ENCODE measurements at places on chromosomes 7 and 10. TPM values are rescaled to one million over a fixed set of nuclear protein-coding genes. Genes with fewer than 3 reads are reported as not detected.

BHLHA15 gene
- total RNA-seq = 10.0 TPM

DNA sequence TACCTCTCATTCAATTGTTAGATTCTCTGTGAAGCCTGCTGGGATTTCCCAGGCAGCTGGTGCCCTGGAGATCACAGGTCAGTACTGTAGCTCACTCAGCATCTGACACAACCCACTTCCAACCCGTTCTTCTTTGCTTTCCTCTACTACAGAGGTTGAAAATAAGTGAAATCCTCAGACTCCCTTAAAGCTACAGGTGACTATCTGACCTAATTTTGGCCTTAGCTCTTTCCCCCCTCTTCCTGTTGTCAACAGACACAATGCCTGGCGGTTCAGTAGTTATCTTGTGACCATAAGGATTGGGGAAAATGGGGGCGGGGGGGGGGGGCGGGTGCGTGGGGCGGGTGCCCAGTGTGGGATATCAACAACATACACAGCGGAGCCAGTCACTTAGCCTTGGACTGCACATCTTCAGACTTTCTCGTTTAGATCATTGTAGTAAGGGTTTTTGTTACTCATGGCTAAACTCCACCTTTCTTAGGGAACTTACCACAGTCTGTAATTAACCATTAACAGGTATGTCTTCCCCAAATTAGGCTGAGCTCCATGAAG lies 37.8 kb downstream of the MTPN start:
- no peak for DNase-seq

DNA sequence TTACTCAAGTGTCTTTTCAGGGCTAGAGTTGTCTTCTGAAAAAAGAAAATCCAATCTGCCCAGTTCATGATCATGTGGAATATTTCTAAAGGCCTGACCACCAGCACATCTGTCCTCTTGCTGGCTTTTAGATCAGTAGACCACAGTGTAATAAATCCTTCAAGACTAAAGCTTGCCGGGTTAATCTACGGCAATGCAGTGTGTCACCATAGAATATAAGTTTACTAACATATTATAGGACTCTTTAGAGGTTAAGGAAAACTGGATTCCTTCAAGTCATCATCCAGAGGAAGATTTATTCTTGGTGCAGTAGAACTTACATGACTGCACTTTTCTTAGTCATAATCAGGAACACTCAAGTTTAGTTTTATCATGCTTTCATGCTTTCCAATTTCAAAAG lies 349.5 kb downstream of the SEMA3D start:
- DNase-seq = no peak

DNA sequence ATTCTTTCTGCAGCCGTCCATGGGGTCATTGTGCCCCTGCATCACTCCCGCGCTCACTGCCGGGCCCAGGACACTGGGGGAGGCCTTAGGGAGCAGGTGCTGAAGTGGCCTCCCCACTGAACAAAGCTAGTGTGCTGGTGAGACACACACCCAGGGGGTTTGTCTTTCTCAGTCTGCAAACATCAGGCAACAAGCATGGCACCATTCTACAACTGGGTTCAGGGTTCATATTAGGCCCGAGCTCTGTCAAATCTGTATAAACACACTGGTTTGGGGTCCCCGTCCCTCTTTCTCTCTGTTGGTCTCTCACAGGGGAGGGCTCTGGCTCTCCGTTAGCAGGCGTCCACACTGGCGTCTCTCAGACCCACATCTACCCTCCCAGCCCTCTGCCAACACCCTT lies 11.1 kb upstream of the PPP2R2D start:
- DNase-seq = no peak

DNA sequence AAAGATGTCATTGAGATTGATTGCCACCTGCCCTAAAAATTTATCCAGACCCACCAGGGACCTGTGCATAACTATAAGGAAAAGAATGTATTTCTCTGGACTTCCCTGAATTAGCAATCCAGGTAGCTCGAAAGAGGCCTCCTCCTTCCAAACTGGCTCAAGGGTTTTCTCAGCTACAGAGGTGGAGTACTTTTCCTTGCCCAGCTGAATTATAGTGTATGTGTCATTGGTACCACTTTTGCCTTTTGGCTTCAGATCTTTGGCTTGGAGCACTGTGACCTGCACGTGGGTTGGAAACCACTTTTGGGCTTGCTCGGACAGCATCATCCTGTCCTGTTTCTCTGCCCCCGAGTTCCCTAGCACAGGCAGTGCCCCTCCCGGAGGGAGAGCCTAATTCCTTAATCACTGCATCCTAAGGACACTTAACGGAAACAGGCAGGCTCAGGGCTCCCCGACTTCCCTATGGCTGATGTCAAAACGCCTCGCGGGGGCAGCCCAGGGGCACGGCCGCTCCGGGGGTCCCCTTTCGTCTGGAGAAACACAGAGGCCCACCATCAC lies 825 bp downstream of the RAB11FIP2 start:
- peak; percentile 54 for DNase-seq
